ENCODE measurements at places on chromosomes 7 and 10.

- DNase-seq: no peak
Measured at GRCh38 chr7:37666026-37666799, 17.4 kb upstream of the GPR141 start.

DNA sequence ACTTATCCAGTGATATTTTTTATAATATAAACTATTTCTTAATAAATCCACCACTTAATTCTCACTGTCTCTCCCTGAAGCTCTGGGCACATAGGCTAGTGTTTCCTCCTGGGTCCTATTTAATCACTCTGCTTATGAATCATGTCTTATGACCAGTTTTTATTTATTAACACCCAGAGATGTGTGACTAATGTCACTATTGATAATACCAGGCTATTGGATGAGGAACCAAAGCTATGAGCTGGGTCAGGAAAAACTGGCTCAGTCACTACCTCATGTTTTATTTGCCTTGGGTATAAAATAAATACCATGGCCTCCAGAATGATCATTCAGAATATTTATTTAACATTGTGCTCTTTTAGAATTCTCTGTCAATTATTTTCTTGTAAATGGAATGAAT, 5.2 kb downstream of the SEMA3E start:
- DNase-seq: no peak

DNA sequence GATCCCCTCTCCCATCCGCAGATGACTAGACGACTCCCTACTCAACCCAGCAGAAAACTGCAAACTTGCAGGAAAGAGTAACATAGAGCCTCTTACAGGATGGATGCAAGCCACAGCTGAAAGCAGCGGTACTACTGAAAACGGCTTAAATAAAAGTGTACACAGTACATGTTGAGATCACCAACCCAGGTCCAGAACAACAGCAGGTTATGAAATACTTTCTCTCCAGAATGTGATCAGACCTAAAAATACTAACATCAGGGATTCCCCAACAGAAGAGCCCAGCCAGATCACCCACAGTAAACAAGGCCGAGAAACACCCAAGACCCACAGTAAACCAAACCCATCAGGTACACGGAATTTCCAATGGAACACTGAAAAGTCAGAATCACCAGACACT, 13.2 kb downstream of the ATE1 start:
- DNase-seq: no peak

- no peak for DNase-seq
Measured at GRCh38 chr7:22269963-22270362, 87.0 kb downstream of the RAPGEF5 start.

DNA sequence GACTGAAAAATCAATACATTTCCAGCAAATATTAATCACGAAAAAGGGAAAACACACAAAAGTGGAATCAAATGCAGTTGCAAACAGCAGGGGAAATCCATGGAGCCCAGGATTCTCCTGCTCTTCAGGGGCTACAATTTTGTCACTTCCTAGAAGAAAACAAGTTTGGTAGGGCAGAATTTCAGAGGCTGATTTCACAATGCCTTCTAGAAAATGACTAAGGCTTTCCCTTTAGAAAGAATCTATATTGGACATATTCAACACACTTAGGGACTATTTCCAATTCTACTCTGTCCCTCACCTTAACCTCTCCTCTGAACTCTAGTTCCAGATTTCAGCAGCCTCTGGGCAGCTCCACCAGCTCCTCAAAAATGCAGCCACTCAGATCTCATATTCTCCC, 111.3 kb downstream of the HECTD2 start:
- DNase-seq: no peak

DNA sequence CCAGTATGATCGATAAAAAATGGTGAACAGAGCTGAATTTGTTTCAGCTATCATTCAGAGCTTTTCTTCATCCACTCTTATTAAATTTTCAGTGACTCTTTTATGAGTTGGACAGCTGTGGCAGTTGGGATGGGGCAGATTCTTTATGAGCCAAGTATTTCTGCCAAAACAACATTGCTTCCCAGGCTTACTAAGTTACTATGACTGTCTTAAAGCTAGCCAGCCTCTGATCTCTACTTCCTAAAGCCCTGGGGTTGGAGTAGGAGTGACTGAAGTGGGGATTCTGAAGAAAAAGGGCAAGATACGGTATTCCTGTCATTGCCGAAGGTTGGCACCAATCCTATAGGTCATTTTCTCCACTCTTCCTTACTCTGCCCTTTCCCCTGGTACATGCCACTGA, 12.7 kb downstream of the RPP30 start:
- no peak for DNase-seq

DNA sequence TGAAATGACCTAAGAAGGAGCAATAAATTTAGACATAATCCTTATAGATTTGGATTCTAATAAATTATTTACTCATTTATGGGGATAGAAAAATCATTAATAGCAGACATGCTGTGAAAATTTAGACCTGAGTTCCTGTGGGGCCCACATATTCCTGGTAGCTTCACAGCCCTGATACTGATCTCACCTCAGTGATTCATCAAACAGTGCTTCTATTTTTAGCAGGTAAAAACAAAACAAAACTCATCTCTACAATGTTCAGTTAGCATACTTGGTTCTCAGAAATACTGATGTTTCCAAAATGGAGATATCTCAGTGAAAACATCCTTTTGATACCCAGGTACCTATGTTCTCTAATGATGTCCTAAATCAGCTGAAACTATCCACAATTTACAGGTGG, 841.1 kb upstream of the SORCS1 start:
- DNase-seq: no peak

DNA sequence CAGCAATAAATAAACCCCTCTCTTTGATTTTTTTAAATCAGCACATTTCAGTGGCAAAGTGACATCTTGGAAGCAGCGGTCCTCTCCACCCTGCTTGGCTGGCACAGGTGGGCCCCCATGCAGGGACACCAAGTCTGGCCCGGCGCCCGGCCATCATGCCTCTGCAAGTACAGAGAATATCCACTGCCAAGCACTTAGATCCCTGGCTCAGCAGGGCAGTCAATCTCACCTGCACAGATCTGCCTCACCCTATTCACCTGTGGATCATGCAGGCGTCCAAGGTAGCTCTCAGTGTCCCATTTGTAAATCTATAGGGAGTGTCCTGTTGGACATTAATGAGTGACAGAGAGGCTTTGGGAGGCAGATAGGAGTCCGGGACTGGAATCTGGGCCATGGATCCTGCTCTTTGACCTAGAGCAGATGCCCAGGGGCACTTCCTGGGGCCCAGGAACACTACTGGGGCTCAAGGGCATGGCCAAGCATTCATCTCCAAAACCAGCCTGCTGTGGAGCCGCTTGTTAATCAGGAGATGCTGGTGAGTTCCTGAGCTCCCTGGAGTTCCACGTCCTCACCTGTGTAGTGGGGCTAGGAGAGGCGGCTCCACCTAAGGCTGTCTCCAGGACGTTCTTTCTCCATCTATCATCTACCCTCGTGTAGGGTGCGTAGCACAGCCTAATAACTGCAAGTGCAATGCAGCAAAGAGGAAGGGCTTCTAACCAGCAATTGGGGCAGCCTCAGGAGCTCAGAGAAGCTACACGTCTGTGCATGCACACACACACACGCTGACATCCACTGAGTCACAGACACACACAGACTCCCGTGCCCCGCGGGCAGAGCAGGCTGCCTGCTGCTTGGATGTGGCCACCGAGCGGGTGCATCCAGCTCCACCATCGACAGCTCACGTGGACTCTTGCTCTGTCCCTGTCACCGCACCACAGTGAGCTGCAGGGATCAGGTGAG, 123.6 kb downstream of the OAT start:
- DNase-seq: no peak

DNA sequence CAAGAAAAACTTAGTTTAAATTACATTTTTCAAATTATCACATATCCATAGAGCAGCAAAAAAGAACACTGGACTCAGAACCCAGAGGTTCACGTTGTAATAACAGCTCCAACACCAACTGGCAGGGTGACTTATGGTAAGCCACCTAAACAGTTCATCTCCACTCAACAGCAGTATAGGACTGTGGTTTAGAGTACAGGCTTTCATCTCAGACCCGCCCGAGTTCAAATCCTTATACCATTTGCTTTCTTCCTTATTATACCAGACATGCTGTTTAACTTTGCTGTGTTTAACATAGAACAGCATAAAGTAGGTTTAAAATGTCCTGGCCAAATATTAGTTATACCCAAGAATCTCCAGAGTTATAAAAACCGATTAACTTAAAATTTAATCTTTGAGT, 97.9 kb downstream of the ARHGAP21 start:
- no peak for DNase-seq

DNA sequence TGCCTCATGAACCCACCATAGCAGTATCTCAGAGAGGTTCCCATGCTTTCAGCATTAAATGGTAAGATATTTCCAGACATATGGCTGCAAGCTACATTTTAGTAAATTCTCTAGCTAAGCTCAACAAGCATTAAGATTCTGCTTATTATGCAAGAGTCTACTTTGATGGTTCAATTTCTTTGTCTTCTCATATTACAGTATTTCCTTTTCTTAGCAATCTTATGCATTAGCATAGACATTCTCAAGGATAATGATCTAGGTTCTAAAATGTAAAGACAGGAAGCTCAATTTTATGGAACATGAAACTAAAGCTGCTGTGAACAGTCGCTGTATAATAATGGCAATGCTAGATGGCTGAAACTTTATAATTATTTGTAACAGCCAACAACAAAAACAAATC, 39.2 kb downstream of the MEOX2 start:
- DNase-seq: no peak

DNA sequence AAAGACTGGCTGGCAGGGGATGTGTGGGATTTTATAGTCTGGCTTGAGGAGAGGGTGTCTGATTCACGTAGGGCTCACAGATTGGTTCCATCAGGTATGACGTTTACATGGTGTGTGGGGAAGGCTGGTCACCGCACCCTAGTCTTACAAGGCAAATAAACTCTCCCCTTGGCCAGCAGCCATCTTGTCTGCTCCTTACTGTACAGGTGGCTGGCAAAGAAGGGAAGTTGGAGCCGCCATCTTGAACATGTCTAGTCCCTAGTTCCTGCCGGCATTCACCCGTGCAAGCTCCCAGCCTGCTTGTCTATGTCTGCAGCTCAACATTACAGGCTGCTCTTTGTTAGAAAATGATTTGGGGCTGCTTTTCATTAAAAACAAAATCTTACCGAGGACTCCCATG, 97.6 kb downstream of the RAMP3 start:
- no peak for DNase-seq

DNA sequence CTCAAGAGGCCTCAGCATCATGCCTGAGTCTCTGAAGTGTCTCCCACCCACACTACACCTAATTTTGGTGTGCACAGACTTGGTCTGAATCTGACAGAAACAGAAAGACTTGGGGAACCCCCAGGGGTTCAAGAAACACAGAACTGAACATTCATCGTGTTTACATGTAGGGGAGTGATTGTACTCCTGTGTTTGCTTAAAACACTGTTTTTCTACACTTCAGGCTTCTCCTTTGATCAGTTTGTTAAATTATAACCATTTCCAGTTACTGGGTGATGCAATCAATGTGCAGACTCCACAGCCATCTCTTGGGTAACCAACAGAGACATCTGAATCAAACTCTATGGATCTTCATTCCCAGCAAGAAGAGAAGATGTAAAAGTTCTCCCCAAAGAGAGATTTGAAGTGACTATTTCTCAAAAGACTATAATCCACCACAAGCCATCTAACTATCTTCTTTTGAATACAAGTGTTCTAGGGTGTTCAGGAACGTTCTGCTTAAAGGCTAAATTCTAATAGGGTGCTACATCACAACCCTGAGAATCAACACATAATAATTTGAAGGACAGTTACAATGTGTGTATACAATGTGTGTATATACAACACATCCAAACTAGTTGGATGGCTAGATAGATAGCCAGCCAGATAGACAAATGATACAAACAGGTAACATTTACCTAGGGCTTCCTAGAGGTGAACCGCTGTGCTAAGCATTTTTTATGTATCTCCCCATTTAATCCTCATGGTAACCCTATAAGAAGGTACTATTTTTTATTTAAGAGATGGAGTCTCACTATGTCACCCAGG, 34.2 kb downstream of the DNAJC12 start:
- no peak for DNase-seq

DNA sequence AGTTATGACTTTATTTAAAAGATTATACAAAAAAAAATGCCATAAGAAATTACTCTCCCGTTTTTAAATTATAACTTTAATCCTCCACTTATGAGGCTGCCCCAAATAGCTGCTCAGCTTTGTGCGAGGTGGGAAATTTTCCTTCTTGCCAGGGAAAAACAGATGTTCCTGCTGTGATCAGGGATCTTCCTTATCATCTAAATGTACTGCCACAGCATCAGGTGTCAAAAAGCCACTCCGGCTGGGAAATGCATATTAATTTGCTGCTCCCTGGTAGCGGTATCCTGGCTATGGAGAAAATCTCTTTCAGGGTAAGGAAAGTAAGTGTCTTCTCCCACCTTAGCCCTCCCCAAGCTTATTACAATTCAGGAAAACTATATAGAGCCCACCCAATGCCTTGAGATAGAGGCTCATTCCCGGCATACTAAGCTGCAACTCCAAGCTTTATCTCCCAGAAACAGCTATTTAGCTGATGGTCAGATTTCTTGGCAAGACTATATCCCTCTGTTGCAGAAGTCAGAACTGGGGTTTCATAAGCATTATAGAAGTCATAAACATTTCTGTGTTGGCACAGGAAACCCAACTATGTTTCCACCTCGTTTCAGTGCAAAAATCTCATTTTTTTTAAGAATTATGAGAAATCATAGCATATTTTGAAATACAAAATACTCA, 360.4 kb downstream of the PARD3 start:
- no peak for DNase-seq

GRCh38 chr10:52644373-52645186, 128.0 kb downstream of the MBL2 start:
- DNase-seq: peak; percentile 1

- no peak for DNase-seq
Measured at GRCh38 chr10:929960-930624, 1.4 kb downstream of the LARP4B start.

DNA sequence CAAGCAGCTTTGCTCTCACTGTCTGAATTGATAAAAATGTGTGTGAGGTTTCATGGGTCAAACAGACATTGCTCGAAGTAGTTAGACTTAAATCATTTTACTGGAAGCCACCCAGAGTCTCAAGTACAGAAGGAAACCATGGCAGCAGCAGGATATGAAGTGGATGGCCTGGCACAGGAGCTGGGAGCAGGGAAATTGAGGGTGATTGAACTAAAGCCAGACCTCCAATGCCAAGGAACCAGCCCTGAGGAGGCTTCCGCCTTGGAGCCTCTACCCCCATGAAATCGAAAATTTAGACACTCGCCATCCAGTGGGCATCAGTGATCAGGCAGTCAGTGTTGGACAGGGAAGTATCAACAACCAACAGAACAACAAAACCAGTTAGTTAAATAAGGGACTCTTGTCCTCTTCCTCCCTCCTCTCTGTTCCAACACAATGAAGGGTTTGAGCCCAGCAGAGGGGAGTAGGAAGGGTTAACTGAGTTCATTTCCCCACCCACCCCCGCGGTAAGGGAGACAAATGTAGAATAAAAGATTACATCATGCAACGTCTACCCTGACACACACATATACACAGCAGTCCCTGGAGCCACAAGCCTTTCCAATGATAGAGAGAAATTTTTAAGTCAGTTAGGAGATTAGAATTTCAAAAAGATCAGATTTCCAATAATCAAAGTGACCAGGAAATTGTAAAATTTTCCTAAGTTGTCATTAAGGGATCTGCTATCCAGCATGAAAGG, 156.3 kb downstream of the SLC16A9 start:
- no peak for DNase-seq

- DNase-seq: no peak
Measured at GRCh38 chr10:91681361-91682276, 48.7 kb upstream of the PPP1R3C start.

- no peak for DNase-seq
Measured at GRCh38 chr7:42832667-42833066, 79.2 kb downstream of the C7orf25 start.
